Stimulated activated CD4-positive, alpha-beta T cell treated with anti-CD3 and anti-CD28 coated beads, TNF-alpha, amount 100 ng/mL, for 4 hours (primary cell): ENCODE measurements at places on chromosomes 12 and 14.

DNA sequence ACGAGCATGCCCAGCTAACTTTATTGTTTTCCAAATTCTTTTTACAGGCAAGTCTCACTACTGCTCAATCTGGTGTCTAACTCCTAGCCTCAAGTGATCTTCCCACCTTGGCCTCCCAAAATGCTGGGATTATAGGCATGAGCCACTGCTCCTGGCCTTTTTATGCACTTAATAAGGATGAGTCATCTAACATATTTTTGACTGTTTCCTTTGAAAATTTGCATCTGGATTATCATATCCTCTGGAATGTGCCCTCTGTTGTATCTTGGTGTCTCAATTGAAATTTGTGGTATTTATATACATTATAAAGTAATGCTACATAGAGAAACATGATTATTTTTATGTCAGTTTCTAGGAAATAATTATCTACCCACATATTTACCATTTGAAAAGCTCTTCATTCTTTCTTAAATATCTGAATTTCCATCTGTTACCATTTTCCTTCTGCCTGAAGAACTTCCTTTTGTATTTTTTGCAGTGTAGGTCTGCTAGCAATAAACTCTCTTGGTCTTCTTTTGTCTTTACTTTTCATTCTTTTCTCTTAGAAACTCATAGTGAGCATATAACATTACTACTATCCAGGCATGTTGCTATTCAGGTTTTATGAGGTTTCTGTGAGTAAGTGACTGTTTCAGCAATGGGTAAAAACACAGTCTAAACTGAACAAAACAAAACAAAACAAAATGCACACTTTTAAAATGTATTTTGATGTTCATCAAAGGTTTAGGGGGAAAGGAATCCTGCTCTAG, 52.8 kb upstream of the CNOT2 start:
- DNase-seq = no peak

DNA sequence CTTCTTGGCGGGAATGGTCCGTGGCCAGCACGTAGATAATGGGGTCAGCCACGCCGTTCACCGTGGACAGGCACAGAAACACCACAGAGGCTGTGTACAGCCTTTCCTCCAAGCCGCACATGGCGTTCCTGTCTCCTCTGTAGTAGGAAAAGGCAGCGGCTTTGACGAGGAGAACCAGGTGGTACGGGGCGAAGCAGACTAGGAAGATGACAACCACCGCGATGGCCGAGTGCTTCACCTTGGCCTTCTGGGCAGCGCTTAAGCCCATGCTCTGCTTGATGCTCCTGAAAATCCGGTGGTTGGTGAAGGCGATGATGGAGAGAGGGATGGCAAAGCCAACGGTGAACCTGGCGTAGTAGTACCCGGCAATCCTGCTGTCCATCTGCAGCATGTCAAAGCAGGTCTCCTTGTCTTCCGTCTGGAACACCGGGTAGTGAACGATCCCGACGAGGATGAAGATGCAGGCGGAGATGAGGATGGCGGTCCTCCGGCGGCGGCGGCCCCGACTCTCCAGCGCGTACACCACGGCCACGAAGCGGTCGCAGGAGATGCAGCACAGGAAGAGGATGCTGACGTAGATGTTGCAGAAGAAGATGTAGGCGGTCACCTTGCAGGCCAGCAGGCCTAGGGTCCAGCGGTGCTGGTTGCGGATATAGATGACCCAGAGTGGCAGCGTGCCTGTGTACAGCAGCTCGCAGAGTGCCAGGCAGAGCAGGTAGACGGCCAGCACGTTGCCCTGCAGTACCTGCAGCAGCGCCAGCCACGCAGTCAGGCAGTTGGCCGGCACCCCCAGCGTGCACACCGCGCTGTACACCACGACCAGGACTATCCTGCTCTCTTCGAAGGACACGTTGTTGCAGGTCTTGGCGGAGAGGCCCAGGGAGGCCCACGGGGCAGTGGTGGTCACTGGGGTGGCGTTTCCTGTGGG, 13.8 kb downstream of the GPR132 start:
- DNase-seq = no peak

GRCh38 chr14:88476214-88476774, 78.5 kb downstream of the PTPN21 start:
- DNase-seq = no peak

DNA sequence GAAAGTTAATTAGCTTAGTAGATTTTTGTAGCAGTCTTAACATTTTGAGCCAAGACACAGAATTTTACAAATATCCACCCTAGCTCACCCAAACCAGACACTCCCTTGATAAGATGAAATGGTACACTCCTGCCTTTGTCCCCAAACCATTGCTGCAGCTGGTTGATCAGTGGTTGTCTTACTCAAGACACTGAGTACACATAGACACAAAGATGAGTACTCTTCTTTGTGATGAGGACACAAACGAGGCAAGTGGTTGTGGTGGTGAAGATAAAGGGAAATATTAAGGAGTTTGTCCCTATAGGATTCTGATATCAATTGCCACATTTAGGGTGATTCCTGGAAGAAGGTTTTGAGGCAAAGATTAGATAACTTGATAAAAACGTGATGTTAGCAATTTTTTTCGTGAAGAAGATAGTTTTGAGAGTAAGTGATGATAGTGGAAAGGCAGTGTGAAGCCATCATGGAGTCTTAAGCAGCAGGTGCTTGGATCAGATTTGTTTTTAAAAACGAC, 21.4 kb upstream of the ATP2B1 start:
- DNase-seq = no peak

DNA sequence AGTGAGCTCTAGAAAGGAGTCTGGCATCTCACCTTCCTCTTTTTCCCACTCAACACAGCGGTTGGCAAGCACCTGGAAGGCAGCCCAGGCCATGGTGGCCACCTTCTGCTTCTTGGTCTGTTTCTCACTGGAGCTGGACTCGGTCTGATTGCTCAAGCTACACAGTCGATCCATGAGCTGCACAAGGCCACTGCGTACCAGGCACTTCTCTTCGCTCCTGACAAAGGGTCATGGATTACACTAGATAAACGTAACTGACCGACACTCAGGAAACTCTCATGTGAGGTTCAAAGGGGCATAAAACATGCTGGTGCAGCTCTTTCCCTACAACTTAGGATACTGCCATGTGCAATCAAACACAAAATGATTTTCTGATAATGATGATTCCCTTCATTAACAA, 113.7 kb downstream of the TRAFD1 start:
- no peak for DNase-seq

- DNase-seq = peak; percentile 40
Observed at GRCh38 chr14:49853572-49854375, 1.2 kb upstream of the NEMF start.
